ENCODE measurements at places on chromosomes 6 and 20. TPM values are rescaled to one million over a fixed set of nuclear protein-coding genes. Genes with fewer than 3 reads are reported as not detected.

The CRISP1 gene
- not detected for total RNA-seq

The SAMD5 gene
- 1.1 TPM for total RNA-seq

The MUCL3 gene
- not detected for total RNA-seq

The TCP11 gene
- total RNA-seq: 0.66 TPM

The TTPAL gene
- total RNA-seq: 19.9 TPM

The LST1 gene
- total RNA-seq: not detected

The FOXF2 gene
- 4.6 TPM for total RNA-seq

The METTL24 gene
- not detected for total RNA-seq

The REM1 gene
- total RNA-seq: not detected

The TP53TG5 gene
- not detected for total RNA-seq

The PXT1 gene
- not detected for total RNA-seq

The SLC22A7 gene
- total RNA-seq: not detected

The SIM1 gene
- total RNA-seq: not detected

The KIF25 gene
- total RNA-seq: 0.14 TPM

The OR12D3 gene
- total RNA-seq: not detected

The HTR1E gene
- not detected for total RNA-seq

The SLC17A2 gene
- not detected for total RNA-seq

The HLA-F gene
- total RNA-seq: 14.7 TPM

The SLC52A3 gene
- not detected for total RNA-seq

The EYS gene
- under 0.01 TPM for total RNA-seq

The RSPH9 gene
- total RNA-seq: 0.66 TPM

The APMAP gene
- total RNA-seq: 61.8 TPM

The KCNG1 gene
- 61.6 TPM for total RNA-seq

The CCN6 gene
- not detected for total RNA-seq

The CRIP3 gene
- not detected for total RNA-seq

The ZNF831 gene
- total RNA-seq: not detected

The SLC35F1 gene
- total RNA-seq: under 0.01 TPM

The PAK5 gene
- total RNA-seq: not detected

The MCHR2 gene
- not detected for total RNA-seq

The RWDD2A gene
- 8.1 TPM for total RNA-seq

The BPIFB4 gene
- not detected for total RNA-seq

The CST4 gene
- not detected for total RNA-seq

All from placental pericyte (primary cell).